ENCODE measurements at places on chromosomes 12 and 14.

- no peak for DNase-seq
Observed at GRCh38 chr14:68979722-68980451, 785 bp upstream of the ACTN1 start.

DNA sequence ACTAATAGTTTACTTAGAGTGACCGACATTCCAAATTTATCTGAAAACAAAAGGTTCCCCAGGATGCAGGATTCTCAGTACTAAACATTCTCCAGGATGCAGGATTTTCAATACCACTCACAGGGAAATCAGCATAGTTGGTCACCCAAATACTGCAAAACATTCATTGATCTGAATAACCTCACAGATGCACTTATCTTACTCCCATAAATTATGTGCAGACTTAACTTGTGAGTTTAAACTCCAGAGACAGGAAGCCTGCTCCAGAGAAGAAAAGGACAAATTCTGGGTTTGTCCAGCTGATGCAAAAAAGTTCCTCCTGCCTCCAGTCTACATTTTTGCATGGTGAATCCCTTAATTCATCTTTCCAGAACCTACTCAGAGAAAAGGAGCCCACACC is 514.2 kb upstream of the TMEM132C start:
- DNase-seq: no peak

DNA sequence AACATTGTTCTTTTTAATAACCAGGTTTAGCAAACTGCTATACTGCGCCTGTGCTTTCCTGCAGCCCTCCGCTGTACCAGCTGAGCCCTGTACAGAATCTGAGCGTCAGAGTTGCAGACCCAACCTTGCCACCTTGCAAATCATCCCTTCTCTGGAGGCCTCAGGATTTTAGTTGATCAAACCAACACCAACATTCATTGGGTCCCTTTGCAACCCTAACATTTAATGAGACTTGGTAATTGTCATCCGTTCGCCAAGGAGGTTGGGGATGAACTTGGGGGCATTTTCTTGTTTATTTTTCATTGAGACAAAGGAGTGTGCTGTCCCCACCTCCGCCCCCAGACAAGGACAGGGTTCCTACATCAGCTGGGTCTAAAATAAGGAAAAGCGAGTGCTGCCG is 2.6 kb upstream of the GSC start:
- no peak for DNase-seq

DNA sequence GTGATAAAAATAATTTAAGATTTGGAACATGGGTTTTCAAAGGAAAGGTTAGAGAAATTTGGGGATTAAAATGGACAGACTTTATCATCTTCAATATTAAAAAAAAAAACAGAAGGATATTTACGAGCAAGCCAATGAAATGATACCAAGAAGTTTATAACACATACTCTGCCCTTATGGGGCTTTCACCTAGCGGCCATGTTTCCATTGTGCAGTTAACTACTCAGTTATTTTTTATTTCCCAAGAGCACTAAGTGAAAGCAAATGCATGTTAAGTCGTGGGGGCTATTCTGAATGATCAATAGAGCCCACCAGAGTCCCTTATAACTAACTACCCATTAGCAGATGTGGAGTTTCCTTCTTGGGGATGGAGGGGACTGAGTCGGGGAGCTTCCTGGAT is 53.9 kb downstream of the ETV6 start:
- no peak for DNase-seq

All from BJ (cell line).